ENCODE measurements at places on chromosomes 5 and 9. TPM values are rescaled to one million over a fixed set of nuclear protein-coding genes. Genes with fewer than 3 reads are reported as not detected.

GRCh38 chr5:137666901-137667300 is 69.0 kb downstream of the KLHL3 start:
- no peak for DNase-seq

The ZNF883 gene
- 0.98 TPM for total RNA-seq

GRCh38 chr5:14172149-14172795 is 29.1 kb downstream of the TRIO start:
- DNase-seq = no peak

The MYOT gene
- total RNA-seq = 5.4 TPM

DNA sequence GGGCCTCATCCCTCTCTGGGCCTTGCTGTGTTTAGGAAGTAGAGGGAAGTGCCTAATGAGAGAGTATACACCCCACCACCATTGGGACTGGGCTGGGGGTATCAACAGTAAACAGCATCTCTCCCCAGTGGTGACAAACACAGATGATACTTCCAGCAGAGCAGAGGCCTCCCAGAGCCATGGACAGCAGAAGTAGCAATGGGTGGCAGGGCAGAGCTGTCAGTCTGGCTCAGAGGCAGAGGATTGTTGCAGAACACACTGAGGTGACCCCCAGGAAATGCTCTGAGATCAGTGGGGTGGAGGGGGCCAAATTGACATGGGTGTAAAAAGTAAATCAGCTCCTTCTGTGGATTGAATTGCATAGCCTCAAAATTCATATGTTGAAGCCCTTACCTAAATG is 12.1 kb upstream of the P4HA2 start:
- no peak for DNase-seq

The PCDHB8 gene
- 0.25 TPM for total RNA-seq

- DNase-seq = no peak
These were observed at the start of gene CDKN2B for GRCh38 chr9:22008717-22009505. Gene CDKN2B, minus strand, starts transcription at chr9:22009305. Its CDS starts 352 bp downstream, at chr9:22008953.

GRCh38 chr5:11289733-11290132 is 528.7 kb upstream of the DAP start:
- DNase-seq = no peak

DNA sequence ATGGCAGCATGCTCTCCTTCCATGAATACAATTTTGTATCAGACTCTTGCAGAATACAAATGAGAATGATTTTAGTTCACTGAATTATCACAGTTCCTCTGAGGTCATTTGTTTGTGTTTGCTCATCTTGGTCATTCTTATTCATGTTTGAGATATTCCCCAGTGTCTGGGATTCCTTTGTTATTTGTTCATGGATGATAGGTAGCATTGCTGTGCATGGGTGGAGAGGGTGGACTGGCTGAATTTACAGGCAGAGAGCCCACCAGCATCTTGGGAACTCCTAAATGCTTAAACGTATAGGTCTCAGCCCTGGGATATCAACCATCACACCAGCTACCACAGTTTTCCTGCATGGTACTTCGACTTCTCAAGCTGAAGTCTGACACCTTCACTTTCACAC is 459.8 kb downstream of the CCDC171 start:
- DNase-seq = no peak

DNA sequence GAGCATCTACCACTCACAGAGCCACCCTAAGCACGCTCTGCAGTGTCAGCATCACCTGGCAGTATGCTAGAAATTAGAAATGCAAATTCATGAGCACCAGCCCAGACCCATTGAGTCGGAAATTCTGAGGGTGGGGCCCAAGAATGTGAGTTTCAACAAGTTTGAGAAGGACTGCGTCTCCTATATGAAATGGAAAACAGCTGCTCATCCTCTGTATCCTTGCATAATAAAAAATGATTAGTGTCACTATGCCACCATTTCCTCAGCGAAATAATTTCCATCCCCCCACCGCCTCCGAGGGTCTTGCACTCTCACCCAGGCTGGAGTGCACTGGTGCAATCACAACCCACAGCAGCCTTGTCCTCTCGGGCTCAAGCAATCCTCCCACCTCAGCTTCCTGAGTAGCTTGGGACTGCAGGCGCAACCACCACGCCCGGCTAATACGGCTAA is 1.3 kb upstream of the IQGAP2 start:
- no peak for DNase-seq

The TARS1 gene
- 44.4 TPM for total RNA-seq

GRCh38 chr9:96185518-96186156 is 116.3 kb downstream of the HSD17B3 start:
- no peak for DNase-seq

GRCh38 chr5:74766418-74766848 is 484 bp downstream of the GFM2 start:
- no peak for DNase-seq

GRCh38 chr9:26012797-26013196 is 334.6 kb upstream of the TUSC1 start:
- DNase-seq = no peak

The DMRT2 gene
- total RNA-seq = 2.5 TPM

- DNase-seq = no peak
These were observed 924.3 kb upstream of the CDH10 start for GRCh38 chr5:25568989-25569625.

The HACD4 gene
- total RNA-seq = 3.2 TPM

The ACOT12 gene
- total RNA-seq = not detected

DNA sequence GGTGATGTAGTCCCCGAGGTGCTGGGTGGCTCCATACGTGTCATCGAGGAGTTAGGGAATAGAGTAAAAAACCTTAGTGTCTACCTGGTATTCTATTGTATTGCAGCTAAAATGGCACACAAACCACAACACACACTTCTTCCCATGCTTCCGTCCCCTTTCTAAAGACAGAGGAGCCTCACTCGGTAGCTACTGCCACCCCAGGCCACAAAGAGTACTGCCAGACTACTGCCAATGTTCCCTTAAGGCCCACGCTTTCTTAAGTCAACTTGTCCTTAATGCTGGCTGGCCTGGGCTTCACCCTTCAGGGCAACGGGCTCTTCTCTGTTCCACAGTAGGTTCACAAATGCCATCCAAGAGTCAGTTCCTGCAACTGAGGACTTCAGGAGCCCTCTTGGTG is 673.0 kb downstream of the ELAVL2 start:
- no peak for DNase-seq

The BRINP1 gene
- 0.49 TPM for total RNA-seq

DNA sequence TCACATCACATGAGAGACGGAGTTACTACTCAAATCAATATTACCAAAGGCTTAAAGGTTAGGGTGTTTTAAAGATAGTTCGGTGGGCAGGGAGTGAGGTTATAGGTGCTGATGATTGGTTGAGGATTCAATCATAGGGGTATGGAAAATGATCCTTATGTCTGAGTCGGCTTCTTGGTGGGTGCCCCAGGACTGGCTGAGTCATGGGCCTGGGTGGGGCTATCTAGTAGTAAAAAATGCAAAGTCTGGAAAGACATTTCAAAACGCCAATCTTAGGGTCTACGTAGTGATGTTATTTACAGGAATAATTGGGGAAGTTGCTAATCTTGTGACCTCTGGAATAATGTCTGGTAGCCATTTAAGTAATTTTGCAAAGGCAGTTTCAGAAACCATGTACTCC is 15.2 kb upstream of the SPIN1 start:
- DNase-seq = no peak

GRCh38 chr9:107239474-107239873 is 43.6 kb upstream of the RAD23B start:
- no peak for DNase-seq

The F12 gene
- total RNA-seq = 5.2 TPM

GRCh38 chr5:55524816-55525215 is 9.9 kb downstream of the PLPP1 start:
- DNase-seq = no peak

GRCh38 chr9:138097501-138097991 is 220.0 kb downstream of the CACNA1B start:
- DNase-seq = peak; percentile 47

The SLC34A1 gene
- not detected for total RNA-seq

DNA sequence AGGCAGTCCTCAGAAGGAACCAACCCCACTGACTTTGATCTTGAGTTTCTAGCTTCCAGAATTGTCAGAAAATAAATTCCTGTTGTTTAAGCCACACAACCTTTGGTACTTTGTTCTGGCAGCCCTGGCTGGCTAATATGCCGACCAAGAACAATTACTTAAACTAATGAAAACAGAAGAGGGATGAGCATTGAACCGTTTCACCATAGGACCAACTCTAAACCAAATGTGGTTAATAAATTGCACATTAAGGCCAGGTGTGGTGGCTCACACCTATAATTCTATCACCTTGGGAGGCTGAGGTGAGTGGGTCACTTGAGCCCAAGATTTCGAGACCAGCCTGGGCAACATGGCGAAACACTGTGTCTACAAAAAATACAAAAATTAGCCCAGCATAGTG is 160.9 kb upstream of the RAI14 start:
- no peak for DNase-seq

The PALM2AKAP2 gene
- 7.9 TPM for total RNA-seq

- no peak for DNase-seq
These were observed 12.2 kb downstream of the RNF130 start for GRCh38 chr5:180059326-180059725.

- peak; percentile 47 for DNase-seq
These were observed 173.8 kb downstream of the ACTL7B start for GRCh38 chr9:108681851-108682590.

- DNase-seq = no peak
These were observed 81.4 kb downstream of the CD180 start for GRCh38 chr5:67115246-67115645.

- no peak for DNase-seq
These were observed 260.2 kb downstream of the ARHGAP26 start for GRCh38 chr5:143030349-143030748.

DNA sequence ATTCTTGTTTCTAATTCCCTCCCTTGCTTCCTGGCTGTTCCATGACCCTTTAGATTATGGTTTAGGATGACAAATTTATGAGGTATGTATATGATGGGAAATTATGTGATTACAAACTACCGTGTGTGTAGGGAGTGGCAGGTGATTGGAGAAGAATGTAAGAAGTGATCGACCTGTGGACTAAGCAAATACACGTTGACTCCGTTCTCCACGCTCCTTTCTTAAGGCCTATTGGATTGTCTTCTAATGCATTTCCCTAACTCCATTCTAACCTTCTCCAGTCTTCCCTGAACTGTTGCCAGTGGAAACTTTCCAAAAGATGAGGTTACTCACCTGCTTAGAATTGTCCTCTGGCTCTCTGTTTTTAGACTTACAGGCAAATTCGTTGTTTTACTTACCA is 36.6 kb downstream of the MVB12B start:
- DNase-seq = no peak

DNA sequence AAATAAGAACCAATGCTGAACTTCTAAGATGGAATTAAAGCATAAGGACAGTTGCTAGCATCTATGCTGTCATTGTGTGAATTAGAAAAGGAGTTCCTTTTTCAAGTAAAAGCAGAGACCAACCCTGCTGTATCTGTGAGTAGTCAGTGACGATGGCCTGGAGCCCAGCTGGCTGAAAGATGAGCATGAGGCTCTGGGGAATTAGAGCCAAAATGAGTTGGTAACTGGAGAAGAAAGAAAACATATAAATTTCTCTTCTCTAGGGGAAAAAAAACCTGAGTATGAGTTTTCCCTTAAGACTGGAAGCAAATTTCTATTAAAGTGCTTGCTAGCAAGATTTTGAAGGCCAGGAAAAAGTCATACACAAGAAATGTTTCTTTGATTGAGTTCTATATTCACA is 1.6 kb upstream of the SPZ1 start:
- DNase-seq = no peak

- no peak for DNase-seq
These were observed 14.6 kb upstream of the DUSP1 start for GRCh38 chr5:172785429-172786088.

The AFAP1L1 gene
- 14.7 TPM for total RNA-seq

DNA sequence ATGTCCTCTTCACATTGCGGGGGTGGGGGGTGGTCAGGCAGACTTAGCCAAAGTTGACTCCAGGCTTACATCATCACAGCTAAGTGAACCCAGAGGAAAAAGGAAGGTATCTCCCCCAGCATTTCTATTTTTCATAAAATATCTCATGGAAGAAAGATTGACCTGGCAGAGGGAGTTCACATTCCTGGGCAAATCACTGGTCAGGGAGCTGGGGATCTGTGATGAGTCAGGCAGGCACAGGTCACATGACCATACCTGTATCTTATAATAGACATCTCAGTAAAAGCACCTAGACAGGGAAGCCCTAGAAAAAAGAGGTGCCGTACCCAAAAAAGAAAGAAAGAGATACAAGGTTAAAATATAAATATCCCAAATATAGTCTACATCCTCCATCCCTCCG is 57.3 kb upstream of the WWC1 start:
- DNase-seq = no peak

DNA sequence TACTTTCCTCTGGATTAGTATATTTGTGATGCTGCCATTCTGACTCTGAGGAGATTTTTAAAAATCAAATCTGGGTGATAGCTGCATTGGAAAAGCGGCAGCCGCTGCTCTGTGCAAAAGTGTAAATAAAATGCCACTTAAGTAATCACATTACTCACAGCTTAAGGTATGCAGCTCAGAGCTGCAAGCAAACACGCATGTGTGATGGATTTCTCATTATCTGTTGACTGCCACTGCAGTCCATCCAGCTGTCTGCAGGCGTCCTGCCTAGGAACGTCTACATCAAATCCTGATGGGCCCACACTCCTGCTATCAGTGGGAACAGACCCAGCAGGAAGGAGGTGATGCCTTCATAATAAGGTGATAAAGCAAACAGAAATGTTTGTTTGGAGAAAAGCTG is 216.9 kb downstream of the SPOCK1 start:
- DNase-seq = no peak

- DNase-seq = no peak
These were observed 48.7 kb upstream of the SPATA31D4 start for GRCh38 chr9:81879501-81879916.

The LCN15 gene
- total RNA-seq = not detected

DNA sequence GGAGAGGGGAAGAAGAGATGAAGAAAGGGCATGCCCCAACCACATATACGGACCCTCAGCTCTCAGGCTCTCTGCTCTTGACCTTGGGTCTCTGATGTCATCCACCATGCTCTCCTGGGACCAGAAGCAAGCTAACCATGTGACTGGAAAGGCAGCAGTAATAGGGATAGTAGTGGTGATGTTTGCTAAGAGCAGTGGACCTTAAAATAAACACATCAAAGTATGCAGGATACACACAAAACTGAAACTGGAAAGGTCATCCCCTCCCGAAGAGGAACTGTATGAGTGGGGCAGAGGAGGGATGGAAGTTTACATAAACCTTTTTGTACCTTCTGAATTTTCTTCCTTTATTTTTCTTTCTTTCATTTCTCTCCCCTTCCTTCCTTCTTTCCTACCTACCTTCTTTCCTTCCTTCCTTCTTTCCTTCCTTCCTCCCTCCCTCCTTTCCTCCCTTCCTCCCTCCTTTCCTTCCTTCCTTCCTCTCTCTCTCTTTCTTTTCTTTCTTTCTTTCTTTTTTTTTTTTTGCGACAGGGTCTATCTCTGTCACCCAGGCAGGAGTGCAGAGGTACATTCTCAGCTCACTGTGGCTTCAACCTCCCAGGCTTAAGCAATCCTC is 8.1 kb upstream of the PTPN3 start:
- no peak for DNase-seq

GRCh38 chr5:80654054-80654390 is 430 bp upstream of the MSH3 start:
- no peak for DNase-seq

- DNase-seq = no peak
These were observed 17.6 kb downstream of the CD74 start for GRCh38 chr5:150394912-150395687.

GRCh38 chr5:137147346-137147745 is 351.8 kb downstream of the SPOCK1 start:
- peak; percentile 83 for DNase-seq

Measured in vagina (tissue), 2 donors.